Heart left ventricle (tissue), 16 donors: ENCODE measurements at places on chromosomes 1 and 21. TPM values are rescaled to one million over a fixed set of nuclear protein-coding genes. Genes with fewer than 3 reads are reported as not detected.

- no peaks in the 10 kb centered on the region for H3K36me3 ChIP-seq
- DNase-seq, result no peak
- no peak overlapping the region for H3K4me3 ChIP-seq
- H3K27ac ChIP-seq, result no peak overlapping the region
Observed at GRCh38 chr1:94110021-94110761, 10.8 kb downstream of the ABCA4 start.

DNA sequence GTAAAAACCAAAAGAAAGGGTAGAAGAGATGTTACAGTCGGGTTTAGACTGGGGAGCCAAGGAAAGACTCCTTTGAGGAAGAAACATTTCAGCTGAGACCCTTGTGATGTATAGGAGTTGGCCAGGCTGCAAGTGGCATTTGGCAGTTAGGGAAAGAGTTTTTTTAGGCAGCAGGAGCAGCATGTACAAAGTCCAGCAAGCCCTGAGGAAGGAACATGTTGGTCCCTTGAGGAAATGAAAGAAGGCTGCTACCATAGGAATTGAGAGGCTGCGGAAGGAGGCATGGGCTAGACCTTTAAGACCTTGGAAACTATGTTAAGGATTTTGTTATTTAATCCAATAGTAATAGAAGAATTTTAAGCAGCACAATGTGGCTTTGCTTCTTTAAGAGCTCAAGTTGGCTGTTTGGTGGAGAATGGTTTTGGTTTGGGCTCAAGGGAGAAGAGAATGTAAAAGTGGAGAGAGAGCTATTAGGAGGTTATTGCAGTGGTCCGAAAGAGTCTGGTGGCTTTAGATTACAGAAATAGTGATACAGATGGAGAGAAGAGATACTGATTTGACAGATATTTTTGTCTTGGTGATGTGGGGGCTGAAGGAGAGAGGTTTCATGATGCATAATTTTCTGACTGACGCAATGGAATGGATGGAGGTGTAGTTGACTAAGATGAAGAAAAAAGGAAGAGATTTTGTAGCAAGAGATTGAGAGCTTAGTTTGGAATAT, 26.6 kb downstream of the SMAP2 start:
- no peak overlapping the region for H3K27ac ChIP-seq

- H3K36me3 ChIP-seq, result no peaks in the 10 kb centered on the region
- no peaks in the 10 kb centered on the region for H3K4me1 ChIP-seq
- H3K27me3 ChIP-seq, result no peaks in the 10 kb centered on the region
- no peak for DNase-seq
Observed at GRCh38 chr1:113855630-113856400, 15.7 kb downstream of the PTPN22 start.

- DNase-seq, result no peak
- H3K27ac ChIP-seq, result no peak overlapping the region
- no peaks in the 10 kb centered on the region for H3K4me1 ChIP-seq
- H3K4me3 ChIP-seq, result no peak overlapping the region
- no peaks in the 10 kb centered on the region for H3K36me3 ChIP-seq
Observed at GRCh38 chr1:176416777-176417176, 46.2 kb upstream of the PAPPA2 start.

The SPRR2A gene
- polyA plus RNA-seq, result 0.32 TPM

The AADACL4 gene
- polyA plus RNA-seq, result not detected

The BLACAT1 gene
- polyA plus RNA-seq, result not detected

DNA sequence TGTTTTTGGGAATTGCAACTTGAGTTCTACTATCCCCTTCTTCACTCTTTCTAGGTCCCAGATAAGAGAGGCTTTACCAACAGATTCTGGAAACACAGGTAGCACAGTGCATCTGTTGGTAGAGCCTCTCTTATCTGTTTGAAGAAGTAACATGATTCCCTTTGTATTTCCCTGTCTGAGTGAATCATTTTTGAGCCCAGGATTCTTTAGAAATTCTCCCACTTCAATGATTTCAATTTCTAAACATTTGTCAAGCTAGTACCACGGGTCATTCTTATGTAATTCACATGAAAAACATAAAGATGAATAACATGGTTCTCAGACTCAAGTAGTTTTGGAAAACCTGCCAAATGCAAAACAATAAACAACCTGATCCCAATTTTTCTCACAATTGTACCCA, 72.0 kb upstream of the DUSP10 start:
- no peak for DNase-seq
- no peaks in the 10 kb centered on the region for H3K4me1 ChIP-seq
- H3K27ac ChIP-seq, result no peak overlapping the region
- H3K36me3 ChIP-seq, result no peaks in the 10 kb centered on the region

- no peaks in the 10 kb centered on the region for H3K27me3 ChIP-seq
- H3K27ac ChIP-seq, result peak overlapping the region; percentile 87
- H3K4me3 ChIP-seq, result peak overlapping the region; percentile 81
Observed at GRCh38 chr1:164563721-164564360, 4.9 kb downstream of the PBX1 start.

DNA sequence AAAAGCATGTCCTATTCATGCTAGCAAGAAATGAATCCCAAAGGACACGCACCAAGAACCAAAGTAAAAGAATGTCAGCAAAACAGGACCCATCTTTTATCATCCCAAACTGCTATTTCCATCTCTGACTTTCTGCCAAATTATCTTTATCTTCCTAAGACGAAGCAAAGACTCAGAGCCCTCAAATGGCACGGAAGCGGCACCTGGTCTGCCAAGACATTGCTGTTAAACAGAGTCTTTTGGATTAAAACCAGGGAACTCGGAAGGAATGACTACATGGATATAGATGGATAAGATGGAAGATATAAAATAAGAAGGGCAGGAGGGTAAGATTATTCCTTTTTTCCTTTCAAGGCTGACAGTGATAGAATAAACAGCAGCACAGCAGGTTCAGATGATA, 60.8 kb upstream of the LBR start:
- H3K27ac ChIP-seq, result no peak overlapping the region
- no peak overlapping the region for H3K4me3 ChIP-seq
- H3K36me3 ChIP-seq, result no peaks in the 10 kb centered on the region
- no peaks in the 10 kb centered on the region for H3K4me1 ChIP-seq

- no peaks in the 10 kb centered on the region for H3K36me3 ChIP-seq
- H3K4me3 ChIP-seq, result no peak overlapping the region
- no peak overlapping the region for H3K27ac ChIP-seq
- no peaks in the 10 kb centered on the region for H3K27me3 ChIP-seq
- H3K4me1 ChIP-seq, result no peaks in the 10 kb centered on the region
Observed at GRCh38 chr1:24403806-24404205, 9.8 kb downstream of the STPG1 start.

The BGLAP gene
- polyA plus RNA-seq, result 0.32 TPM

- peaks cover 9% of the 10 kb centered on the region for H3K4me1 ChIP-seq
- peak within 1 kb of the TSS; percentile 67 for H3K4me3 ChIP-seq
- H3K27ac ChIP-seq, result peak within 1 kb of the TSS; percentile 38
- H3K36me3 ChIP-seq, result no peaks in the 10 kb centered on the region
- no peaks in the 10 kb centered on the region for H3K27me3 ChIP-seq
Observed at GRCh38 chr1:40665335-40666171, at the start of gene RIMS3. RIMS3 (minus strand) TSS chr1:40665682; CDS start chr1:40641925, 23,757 bp downstream.

GRCh38 chr21:42120101-42120902, 49.2 kb downstream of the UMODL1 start:
- no peak overlapping the region for H3K27ac ChIP-seq
- H3K36me3 ChIP-seq, result no peaks in the 10 kb centered on the region
- H3K4me3 ChIP-seq, result no peak overlapping the region
- peaks cover 4% of the 10 kb centered on the region for H3K4me1 ChIP-seq

- no peak for DNase-seq
- no peak overlapping the region for H3K27ac ChIP-seq
- no peaks in the 10 kb centered on the region for H3K36me3 ChIP-seq
- H3K27me3 ChIP-seq, result peaks cover 7% of the 10 kb centered on the region
- H3K4me3 ChIP-seq, result peak overlapping the region; percentile 49
Observed at GRCh38 chr1:167121375-167122120, 27.7 kb downstream of the STYXL2 start.

- H3K36me3 ChIP-seq, result no peaks in the 10 kb centered on the region
- H3K27ac ChIP-seq, result no peak overlapping the region
- H3K4me3 ChIP-seq, result no peak overlapping the region
Observed at GRCh38 chr1:226534098-226534497, 14.5 kb upstream of the STUM start.

GRCh38 chr1:225813214-225813964, 3.5 kb downstream of the EPHX1 start:
- H3K27me3 ChIP-seq, result no peaks in the 10 kb centered on the region
- peak overlapping the region; percentile 92 for H3K27ac ChIP-seq
- peaks cover 33% of the 10 kb centered on the region for H3K4me1 ChIP-seq
- no peaks in the 10 kb centered on the region for H3K36me3 ChIP-seq
- peak; percentile 72 for DNase-seq

The ATAD3C gene
- 0.49 TPM for polyA plus RNA-seq

The FCER1G gene
- 14.6 TPM for polyA plus RNA-seq
